ENCODE measurements at places on chromosomes 5 and 9. TPM values are rescaled to one million over a fixed set of nuclear protein-coding genes. Genes with fewer than 3 reads are reported as not detected.

GRCh38 chr9:122261469-122261881 is 3.2 kb downstream of the RBM18 start:
- peak; percentile 30 for DNase-seq

DNA sequence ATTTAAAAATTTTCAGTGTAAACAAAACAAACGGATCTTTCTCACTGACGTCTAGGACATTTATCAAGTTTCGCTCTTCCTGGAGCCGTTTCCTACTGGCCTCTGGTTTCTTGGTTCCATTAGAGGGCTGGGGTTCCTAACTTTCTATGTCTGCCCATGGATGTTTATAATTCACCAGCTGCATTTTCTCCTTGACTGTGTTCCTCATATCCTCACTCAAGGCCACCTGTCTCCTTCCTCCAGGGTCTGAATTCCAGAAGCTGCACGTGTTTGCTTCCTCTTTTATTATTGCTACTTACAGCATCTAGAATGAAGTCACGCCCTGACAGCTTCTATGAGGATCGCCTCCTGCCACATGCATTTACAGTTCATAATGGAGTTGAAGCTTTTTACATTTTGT is 74.1 kb upstream of the BASP1 start:
- DNase-seq = no peak

Gene MSMP
- total RNA-seq = not detected

DNA sequence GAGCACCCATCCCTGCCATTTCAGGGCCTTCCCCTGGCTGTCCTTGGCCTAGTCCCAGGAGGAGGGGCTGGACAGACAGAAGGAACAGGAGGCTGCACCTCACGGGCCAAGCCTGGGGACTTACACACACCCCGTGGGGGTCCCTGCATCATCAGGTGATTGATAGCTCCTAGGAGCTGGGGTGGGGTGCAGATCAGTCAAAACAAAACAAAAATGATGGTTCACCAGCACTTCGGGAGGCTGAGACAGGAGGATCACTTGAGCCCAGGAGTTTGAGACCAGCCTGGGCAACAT is 169.3 kb downstream of the GAPVD1 start:
- DNase-seq = no peak

Gene LCN15
- total RNA-seq = not detected

Gene INSYN2B
- not detected for total RNA-seq

DNA sequence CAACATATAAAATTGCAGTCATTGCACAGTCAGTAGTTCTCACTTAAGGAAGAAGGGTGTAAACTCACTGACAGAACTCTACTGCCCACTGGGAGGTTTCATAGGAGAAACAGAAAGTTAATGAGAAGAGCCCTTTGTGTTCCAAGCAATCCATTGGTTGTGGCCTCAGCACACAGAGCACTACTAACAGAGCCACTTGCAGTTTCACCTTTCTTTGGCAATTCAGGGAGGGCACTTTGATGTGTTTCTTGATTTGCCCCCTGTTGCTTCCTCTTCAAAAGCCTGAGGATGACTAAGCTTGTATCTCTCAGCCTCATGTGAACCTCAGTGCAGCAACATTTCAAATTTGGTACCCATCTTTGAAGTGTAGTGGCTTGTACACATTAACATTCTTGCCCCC is 409.4 kb downstream of the DMRTA1 start:
- no peak for DNase-seq

DNA sequence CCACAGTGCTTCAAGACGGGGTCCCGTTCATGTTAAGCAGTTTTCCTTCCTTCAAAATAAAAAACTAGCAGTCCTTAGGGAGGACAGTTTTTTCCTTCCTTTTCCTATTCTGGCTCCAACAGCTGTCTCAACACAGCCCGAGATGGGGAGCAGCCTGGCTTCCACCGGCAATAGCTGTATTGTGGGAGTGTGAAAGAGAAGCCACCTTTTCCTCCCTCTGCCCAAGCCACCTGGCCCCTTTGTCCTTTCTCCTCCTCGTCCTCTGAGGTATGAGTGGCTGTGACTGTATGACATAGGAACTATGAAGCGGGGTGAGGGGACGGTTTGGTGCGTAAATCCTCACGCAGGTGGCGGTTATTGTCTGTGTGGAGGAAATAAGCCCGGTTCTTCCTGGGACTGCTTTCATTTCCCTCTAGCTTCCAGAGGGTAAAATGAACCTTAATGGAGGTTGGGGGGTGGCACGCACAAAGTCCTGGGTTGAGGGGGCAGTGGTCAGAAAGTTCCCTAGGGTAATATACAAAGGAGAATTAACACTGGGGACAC is 292.0 kb upstream of the DMRT1 start:
- DNase-seq = no peak

GRCh38 chr5:172670444-172670843 is 29.4 kb downstream of the NEURL1B start:
- no peak for DNase-seq

DNA sequence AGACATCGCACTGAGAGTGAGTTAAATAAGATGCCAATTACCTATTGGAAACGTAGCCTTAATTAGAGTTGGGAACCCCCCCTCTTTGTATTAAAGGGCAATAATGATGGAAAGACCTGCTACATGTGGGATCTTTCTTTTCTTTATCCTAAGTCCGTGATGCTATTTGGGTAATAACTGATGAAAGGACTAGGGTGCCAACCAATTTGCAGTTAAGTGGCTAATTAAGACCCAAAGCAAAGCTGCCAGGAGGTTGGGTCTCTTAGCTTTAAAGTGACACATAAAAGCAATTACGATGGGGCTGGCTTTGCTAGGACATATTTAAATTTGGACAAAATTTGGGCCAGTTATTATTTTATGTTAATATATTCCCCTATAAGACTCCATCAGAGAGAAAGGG is 728.8 kb downstream of the NR2F1-AS1 start:
- DNase-seq = no peak

GRCh38 chr9:95053611-95054570 is 263.6 kb downstream of the FANCC start:
- DNase-seq = no peak

DNA sequence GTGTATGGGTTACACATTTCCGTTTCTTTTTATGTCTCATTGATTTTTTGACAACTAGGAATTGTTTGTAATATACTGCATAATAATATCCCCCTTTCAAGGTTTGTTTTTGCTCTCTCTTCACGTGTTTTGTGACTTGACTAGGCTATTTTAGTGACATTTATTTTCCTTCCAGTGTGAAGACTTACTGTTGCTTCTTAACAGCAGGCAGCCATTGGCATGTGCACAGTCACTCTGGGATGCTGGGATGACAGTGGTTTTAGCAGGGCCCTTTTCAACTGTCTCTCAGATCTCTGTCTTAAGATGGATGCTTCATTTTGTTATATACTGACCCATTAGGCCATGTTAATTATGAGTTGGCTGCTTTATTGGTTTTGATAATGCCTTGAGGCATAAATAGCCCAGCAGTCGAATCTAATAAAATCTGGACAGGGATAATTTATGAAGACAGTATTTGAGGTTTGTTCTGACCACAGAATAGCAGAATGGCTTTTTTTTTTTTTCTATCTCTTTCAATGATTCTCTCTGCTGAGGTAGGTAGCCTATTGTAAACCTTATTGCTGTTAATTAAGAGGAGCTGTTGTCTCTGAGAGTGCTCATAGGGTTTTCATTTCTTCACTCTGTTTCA is 536.0 kb downstream of the GABRG2 start:
- DNase-seq = no peak

DNA sequence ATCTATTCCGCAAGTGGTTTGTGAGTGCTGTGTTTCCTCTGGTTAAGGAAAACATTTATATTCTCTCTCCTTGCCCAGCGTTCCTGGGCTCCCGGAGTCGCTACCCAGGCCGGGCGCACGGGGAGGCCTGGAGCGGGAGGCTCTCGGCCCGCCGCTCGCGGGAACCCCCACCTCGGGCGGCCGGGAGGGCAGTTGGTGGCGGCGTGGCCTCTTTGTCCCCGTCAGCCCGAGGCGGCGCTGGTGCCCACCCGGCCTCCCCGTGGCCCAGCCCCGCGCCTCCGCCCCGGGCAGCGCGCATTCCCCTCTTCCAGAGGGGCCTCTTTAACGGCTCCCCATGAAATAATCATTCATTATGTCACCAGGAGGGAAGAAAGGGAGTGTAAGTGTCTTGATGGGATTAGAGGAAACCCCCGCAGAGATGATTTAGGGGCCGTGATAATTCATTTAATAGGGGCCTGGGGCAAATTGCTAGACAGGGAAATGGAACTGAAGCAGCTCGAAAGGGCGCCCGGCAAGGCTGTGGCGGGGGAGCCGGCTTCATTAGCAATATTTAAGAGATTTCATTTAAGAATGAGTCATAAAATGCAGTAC is 181.9 kb upstream of the TBCA start:
- no peak for DNase-seq

Gene MUSK
- total RNA-seq = 0.71 TPM

Data from thoracic aorta (tissue), 2 donors.